Activated CD4-positive, alpha-beta T cell treated with anti-CD3 and anti-CD28 coated beads for 4 hours (primary cell): ENCODE measurements at places on chromosomes 3 and 15.
A peak's percentile ranks its signal among the peaks of the same experiment; 100 is the strongest.

DNA sequence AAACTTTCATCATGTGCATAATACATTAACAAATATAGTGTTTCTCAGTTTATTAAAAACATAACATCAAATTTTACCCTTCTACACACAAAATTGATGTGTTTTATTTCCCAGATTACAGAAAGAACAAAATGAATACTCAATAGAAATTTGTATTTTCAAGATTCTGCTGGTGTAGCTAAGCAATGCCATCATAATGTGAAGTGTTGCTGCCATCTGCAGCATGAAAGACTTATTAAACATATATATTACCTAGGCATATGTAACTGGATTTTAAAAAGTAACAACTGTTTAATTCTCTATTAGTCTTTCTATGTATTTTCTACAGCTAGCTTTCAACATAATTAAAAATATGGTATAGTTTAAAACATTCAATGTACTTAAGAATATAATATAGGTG lies 27.5 kb downstream of the PLSCR5 start:
- DNase-seq, result peak; percentile 5

DNA sequence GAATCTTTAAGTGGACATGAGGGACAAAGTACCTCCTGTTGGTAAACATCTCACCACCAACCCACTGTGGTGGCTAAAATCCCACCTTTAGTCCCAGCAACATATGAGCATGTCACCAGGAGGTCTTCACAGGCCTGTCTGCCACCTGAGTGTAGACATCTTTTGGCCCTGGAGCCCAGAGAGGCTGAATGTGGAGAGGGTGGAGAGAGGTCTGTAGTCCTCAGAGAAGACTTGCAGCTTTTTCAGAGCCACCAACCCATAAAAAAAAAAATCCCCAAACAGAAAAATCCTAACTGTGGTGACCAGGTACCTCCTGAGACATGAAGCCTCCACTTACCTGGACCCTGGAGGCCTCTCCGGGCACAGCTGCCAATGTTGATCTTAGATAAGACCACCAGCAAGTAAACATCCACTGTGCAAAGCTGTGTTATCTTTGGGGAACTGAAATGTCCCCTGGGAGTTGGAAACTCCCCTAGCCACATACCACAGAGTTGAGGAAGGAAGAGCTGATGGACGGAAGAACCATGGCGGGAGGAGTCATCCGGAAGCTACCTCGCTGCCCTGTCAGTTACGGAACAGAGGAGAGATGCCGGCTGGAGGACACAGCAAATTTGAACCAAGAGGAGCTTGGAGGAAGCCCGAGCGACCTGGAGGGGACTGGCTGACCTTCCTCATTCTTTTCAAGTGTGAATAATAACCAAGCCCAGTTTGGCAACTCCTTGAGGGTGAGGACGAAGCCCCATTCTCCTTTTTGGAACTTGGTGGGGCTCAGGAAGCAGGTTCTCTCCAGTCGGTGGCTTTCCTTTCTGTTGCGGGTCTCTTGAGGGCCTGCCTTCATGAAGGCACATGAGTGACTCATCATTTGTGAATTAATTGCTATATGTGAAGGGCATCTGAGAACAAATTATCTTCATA lies at the start of gene GHRL:
TSS of gene GHRL (minus strand) at position 443 of the 915 bp plus-strand sequence. CDS start 2,767 bp downstream, outside the sequence.
- DNase-seq, result no peak

- DNase-seq, result peak; percentile 39
Measured at GRCh38 chr3:18559331-18559842, 134.2 kb upstream of the SATB1 start.

- no peak for DNase-seq
Measured at GRCh38 chr3:25064681-25065080, 363.4 kb upstream of the RARB start.

DNA sequence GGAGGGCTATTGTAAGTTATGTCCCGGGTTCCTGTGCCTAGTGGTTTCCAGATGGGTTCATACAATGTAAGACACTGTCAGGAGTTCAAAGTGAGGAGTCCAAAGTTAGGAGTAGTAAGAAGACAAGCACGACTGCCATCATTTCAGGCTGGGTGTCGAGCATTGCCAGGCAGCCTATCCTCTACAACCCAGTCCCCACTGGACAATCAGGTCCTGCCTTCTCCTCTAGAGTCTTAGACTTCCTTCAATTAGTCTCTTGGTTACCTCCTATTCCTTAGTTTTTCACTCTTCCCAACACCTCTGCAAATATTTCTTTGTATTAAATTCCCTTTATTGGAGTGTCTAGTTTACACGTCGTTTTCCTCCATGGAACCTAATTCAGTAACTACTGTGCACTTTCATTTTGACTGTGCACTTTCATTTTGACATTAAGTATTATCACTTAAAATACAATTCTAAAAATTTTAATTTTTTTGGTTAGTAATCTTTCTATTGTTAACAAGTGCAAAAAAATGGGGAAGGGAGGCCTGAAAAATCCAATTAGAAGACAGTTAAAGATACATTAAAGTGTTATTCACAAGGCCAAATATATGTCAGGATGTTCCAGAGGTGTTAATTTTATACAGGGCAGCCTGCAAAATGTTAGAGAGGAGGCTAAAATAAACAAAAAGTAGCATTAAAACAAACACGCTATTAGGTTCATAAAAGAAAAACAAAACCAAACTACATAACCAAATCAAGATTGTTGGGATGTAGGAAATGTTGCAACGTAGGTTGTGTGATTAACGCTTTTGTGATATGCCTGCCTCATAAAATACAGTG lies 155.3 kb downstream of the TBL1XR1 start:
- DNase-seq, result no peak

DNA sequence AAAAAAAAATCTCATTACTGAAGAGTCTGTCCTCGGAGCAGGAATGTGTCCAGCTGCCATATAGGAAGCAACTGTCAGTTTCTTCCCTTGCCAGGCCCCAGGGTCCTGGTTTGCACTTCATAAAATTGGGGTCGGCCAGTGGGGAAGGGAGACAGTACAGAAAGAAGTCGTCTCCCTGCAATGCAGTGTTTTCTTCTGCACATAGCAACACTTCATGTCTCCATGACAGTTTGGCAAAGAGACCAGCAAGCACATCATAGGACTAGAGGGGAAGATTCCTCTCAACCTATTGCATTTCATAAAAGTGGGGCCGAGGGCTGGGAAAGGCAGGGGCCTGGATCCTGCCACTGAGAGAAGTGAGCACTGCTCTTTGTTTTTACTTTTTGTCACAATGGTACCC lies 138.2 kb upstream of the HACD2 start:
- DNase-seq, result no peak

DNA sequence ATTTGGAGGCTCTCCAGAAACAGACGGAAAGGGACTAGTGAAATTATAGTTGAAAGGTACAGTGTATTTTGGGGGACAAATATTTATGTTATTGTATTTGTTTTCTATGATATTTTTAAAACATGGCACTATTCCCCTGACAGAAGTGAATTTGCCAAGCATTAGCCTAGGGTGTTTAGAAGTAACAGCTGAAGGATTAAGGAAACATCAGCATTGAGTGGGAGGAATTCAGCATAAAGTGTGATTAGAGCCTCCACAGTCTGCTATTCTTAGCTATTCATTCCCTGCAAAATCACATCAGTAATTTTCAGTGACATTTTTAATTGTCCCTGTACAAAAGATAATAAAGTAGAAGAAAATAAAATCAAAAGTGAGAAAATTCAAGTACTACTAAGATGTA lies 231.4 kb downstream of the ROBO2 start:
- DNase-seq, result no peak

- DNase-seq, result no peak
Measured at GRCh38 chr15:66864871-66865281, 162.8 kb downstream of the SMAD6 start.

- no peak for DNase-seq
Measured at GRCh38 chr3:60650171-60650570, 601.1 kb downstream of the FHIT start.

GRCh38 chr3:70000563-70001081 lies 1.1 kb downstream of the SAMMSON start:
- no peak for DNase-seq

GRCh38 chr3:185187391-185187790 lies 34.5 kb upstream of the C3orf70 start:
- DNase-seq, result no peak

DNA sequence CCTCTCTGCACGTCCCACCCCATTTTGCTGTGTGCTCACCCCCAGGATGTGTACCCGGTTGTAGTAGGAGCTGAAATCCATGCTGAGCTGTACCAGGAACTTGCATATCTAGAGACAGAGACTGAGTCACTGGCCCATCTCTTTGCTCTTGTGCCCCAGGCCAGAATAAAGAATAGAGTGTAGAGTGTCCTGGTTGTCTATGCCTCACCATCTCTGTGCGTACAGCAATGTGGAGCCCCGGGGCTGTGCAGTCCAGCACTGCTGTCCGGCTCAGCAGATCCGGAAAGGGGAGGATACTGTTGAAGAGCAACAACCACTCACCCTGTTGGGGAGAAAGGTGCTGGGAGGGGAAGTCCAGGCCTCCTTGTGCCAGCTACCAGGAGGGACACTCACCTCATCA lies 2.6 kb downstream of the DALRD3 start:
- DNase-seq, result no peak

DNA sequence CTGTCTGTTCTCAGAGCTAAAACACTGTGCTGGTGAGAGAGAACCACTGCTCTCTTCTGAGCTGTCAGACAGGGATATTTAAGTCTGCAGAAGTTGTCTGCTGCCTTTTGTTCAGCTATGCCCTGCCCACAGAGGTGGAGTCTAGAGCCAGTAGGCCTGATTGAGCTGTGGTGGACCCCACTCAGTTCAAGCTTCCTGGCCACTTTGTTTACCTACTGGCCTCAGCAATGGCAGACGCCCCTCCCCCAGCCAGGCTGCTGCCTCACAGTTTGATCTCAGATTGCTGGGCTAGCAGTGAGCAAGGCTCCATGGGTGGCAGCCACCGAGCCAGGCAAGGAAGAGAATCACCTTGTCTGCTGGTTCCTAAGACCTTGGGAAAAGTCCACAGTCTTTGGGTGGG lies 21.0 kb upstream of the CACNA1D start:
- DNase-seq, result no peak

- DNase-seq, result no peak
Measured at GRCh38 chr3:33417066-33417673, 23.0 kb downstream of the UBP1 start.

DNA sequence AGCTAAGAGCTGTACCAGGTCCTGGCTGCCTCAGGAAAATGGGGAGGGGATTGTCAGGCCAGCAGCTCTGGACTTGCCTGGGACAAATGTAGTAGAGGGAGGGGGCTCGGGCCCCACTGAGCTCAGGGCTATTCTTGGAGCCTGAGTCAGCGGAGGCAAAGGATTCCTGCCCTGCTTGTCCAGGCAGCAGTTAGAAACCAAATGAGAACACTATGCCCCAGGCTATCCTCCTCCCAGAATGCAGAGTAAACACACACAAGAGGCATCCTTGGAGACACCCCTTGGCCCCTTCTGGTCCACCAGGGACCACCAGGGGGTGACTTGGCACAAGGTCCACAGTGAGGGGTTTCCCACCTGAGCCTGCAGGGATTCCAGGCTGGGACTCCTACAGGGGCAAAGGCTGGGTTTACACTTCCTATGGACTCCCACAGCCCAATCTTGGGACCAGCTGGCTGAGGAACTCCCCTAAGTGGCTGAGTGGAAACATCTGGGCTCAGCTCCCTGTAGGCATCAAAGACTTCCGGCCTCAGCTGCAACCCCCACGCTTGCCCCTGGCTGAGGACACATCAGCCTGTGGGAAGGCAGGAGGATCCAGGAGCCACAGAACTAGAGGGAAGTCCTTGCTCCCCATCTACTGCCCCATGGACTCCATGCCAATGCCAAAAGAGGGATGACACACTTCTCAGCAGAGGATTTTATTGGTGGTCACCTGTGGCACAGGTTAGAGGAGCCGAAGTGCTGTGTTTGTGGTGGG lies 3.4 kb upstream of the COL7A1 start:
- no peak for DNase-seq

- DNase-seq, result no peak
Measured at GRCh38 chr3:197753263-197753662, 3.6 kb downstream of the FYTTD1 start.

DNA sequence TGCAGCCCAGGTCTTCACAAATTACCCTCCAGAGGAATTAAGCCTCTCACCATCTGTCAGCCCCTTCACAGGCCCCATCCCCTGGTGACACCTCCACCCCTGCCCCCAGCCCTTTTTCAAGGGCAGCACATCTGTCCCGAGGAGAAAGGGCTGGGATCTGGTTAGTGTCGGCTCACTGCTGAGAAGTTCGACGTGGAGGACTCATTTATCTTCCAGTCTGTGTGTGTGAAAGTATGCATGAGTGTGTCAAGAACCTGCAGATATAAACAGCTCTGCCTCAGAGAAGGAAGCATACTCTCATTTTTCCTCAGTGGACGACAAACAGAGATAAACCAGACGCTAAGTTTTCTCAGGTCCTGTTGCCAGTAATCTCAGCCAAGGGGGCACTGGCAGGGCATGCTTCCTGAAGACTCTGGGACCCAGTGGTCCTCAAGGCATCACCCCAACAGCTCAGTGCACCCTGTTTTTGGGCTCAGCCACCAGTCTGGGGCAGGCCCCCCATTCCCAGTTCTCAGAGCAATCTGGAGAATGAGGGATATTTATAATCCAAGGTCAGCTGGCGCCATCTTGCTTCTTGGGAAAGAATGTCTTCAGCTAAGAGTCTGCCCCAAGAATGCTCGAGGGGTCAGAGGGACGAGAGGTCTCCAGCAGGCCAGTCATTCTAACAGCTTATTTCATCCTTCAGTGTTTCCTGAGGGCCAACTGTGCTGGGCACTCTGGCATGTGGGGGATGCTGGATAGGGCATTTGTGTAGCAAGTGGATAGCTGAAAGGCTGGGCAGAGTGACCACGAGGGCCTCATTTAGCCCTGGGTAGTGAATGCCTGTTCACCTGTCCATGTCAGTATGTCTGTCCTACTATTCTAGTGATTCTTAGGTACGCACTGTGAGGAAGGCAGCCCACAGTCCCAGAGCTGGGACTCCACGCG lies 73.6 kb downstream of the ADCY5 start:
- DNase-seq, result no peak

DNA sequence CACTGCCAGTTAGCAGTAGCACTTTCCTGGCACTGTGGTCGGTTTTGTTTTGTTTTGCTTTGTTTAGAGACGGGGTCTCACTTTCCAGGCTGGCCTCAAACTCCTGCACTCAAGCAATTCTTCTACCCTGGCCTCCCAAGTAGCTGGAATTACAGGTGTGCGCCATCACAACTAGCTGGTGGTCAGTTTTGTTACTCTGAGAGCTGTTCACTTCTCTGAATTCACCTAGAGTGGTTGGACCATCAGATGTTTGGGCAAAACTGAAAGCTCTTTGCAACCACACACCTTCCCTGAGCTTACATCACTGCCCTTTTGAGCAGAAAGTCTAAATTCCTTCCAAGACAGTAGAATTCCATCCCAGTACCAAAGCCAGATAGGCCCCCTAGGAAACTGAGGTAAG lies 22.6 kb downstream of the CLDN18 start:
- DNase-seq, result no peak

DNA sequence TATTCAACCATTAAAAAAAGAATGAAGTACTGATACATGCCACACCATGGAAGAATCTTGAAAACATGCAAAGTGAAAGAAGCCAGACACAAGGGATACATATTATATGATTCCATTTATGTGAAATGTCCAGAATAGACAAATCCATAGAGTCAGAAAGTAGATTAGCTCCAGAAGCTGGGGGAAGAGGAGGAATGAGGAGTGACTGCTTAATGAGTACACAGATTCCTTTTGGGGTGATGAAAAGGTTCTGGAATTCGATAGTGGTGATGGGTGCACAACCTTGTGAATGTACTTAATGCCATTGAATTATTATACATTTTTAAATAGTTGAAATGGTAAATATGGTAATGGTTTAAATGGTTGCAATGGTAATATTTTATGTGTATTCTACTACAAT lies 90.6 kb upstream of the SPATA12 start:
- no peak for DNase-seq
